ENCODE measurements at places on chromosomes 7 and 10.

GRCh38 chr7:25893436-25893835 is 258.6 kb upstream of the NFE2L3 start:
- no peak for DNase-seq

GRCh38 chr10:82251222-82251906 is 376.4 kb downstream of the NRG3 start:
- no peak for DNase-seq

- peak; percentile 35 for DNase-seq
Measured at GRCh38 chr7:3103614-3104398, 60.1 kb upstream of the CARD11 start.

DNA sequence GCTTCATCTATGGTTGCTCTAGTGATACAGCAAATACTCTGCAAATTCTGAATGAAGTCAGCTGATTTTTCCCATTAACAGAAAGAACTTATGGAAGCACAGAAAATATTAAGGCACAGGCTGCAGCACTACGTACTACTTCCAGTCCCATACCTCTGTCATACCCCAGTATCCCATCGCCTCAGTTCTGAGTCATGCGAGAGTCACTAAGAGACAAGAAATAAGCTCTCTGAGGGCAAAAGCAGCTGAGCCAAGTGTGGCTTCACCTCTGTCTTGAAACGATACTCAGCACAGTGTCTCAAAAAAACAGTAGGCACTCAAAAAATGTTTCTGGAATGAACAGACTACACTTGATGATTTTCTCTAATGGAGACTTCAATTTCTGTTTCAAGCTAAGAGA is 48.2 kb downstream of the EZH2 start:
- no peak for DNase-seq

DNA sequence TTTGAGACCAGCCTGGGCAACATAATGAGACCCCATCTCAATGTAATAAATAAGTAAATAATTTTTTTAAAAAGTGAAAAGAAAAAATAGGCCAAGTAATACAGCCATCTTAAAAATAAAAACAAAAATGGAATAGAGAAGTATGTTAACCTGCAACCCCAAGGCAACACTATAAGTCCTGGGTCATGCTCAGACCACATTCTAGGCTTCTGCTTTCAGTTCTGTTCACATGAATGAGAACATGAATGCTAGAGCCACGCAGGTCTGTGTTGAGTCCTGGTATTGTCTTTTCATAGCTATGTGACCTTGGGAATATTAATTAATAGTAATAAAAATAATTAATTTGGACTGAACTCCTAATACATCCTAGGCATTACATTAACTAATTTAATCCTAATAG is 284.0 kb downstream of the AUTS2 start:
- no peak for DNase-seq

DNA sequence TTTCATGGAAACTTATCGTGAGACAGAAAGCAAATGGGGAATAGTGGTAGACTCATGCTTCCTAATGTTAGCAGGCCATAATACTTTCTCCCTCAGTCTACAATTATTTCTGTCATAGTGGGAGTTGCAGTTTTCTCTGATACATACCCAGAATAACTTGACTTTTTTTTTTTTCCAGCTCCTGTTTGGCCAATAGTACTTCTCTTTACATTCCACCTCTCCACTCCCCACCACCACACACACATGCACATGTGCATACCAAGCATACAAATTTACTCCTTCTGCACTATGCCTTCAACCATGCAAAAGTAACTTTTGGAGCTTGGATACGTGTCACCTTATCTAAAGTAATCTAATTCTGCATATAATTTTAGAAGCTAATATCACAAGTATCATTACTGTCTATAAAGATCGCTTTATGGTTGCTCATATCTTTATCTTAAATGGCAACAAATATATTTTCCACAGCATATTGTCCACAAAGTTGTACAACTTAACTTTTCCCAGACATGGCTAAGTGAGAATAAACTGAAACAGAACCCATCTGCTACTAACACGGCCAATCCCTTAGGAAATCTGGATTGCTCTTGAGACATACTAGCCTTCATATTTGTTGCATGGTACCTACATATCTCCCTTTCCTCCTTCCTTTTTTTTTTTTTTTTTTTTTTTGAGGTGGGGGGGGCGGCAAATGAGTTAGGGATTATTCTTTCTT is 49.0 kb downstream of the TES start:
- no peak for DNase-seq

DNA sequence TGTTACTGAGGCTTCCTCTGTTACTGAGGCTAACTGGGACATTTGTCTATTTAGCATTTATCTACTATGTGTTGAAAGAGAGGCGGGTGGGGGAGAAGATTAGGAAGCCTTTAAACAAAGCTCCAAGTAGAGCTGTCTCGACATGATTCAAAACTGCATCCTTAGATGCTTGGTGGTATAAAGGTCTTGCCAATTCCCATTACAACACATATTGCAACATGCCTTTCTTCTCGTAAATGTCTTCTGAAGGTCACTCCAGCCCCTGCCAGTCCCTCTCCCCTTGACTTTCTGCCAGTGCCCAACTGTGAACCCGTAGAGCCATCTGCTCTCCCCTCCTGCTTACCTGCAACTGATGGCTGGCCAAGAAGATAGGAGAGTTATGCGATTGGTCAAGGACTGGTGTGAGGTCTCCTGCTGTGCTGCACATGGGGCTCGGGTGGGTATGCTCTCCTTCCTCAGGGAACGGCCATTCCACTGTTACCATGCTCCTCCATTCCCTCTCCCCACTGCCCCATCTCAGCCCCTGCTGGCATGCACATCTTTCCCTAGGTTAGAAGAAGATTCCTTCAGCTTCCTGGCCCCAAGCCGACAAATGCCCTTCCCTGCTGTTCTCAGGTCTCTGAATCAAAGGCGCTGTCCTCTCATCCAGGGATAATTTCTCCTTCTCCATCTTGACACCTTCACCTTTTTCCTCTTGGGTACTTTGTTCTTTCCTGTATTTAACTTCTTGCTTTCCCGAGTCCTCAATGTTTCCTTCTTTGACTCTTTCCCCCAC is 43.6 kb upstream of the ZNF32 start:
- no peak for DNase-seq

GRCh38 chr7:7923818-7924217 is 44.8 kb upstream of the GLCCI1 start:
- DNase-seq = no peak

DNA sequence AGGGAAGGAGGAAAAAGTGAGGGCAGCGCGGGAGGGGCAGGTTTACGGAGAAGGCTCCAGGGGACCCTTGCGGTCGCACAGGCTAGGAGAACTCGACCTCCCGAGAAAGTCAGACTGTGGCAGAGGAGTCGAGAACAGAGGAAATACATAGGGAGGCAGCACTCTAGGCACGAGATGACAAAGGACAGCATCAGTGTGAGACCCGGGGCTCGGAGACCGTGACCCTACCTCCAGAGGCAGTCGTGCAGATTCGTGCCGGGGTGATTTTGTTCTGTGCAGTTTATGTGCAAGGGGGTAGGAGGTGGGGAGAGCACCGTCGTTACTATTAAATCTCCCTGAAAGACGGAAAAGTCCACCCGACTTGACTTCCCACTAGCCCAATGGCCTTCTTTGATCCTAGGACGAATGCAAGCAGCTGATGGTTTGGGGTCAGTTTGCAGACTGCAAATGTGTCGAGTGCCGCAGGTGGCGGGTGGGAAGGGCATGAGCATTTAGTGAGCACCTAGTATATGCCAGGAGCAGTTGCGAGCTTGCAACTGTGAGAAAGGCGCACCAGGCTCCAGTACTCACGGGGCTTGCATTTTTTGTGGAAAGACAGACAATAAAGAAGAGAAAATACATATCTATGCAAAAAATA is 674 bp upstream of the OSBPL3 start:
- no peak for DNase-seq

GRCh38 chr7:137961200-137962177 is 40.4 kb downstream of the CREB3L2 start:
- DNase-seq = no peak

DNA sequence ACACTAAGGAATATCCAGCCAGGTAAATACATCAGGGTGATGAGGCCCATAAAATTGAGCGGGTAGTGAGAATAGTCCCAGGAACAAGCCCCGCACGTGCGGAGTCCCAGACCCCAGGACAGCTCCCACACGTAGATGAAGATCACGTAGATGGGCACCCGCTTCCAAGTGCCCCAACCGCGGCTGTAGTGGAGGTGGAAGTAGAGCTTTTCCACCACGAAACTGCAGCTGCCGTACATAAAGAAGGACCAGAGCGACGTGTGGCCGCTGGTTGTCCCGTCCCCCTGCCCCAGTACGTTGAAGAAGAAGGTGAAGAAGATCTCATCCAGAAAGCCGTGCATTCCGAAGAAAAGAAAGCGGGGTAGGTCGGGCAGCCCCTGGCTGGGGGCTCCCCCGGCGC is 948 bp downstream of the TMEM229A start:
- DNase-seq = no peak

- DNase-seq = no peak
Measured at GRCh38 chr10:117074621-117075020, 63.4 kb downstream of the VAX1 start.

GRCh38 chr7:98398567-98399372 is 2.1 kb downstream of the BAIAP2L1 start:
- DNase-seq = no peak

- no peak for DNase-seq
Measured at GRCh38 chr7:14432924-14433323, 443.5 kb upstream of the ETV1 start.

DNA sequence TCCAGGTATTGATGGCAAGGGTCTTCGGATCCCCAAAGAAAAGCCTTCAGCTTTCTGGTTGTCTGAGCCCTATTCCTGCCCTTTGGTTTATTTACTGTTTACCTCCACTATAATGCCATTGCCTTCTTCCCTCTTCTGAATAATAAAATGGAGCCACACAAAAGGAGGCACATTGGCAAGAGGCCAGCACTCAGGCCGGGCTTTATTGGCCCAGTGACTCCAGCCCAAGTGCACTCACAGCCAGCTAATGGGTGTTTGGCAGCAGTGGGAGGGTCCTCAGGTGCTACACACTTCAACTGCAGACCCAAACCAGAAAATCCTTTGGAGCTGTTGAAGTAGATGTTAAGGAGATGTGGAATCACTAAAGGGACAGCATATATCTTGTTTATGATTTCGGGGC is 336.0 kb downstream of the PLXNA4 start:
- no peak for DNase-seq

DNA sequence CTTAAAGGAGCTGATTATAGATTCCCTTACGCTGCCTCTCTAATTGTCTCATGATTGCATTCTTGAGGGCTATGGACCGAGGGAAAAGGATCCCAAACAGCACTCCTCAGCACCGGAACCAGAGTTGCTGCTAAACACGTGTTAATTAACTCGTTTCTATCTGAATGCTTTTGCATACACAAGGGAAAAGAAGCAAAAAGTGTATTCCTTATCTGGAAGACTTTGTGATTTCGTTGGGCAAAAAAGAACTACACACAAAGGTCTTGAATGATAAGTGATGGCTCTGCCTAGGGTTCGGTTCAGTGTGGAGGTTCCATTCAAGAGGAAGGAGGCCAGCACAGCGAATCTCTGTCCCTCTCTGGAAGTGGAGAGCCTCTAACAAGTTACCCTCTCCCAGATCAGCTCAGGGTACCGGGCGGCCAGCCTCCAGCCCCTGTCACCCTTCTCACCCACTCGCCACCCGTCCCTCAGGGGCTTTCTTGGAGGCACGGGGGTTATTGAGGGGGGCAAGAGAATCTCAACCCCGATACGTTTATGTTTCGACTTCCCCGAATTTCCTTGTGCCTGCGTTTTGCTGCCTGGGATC is 515 bp upstream of the SLC4A2 start:
- DNase-seq = no peak

DNA sequence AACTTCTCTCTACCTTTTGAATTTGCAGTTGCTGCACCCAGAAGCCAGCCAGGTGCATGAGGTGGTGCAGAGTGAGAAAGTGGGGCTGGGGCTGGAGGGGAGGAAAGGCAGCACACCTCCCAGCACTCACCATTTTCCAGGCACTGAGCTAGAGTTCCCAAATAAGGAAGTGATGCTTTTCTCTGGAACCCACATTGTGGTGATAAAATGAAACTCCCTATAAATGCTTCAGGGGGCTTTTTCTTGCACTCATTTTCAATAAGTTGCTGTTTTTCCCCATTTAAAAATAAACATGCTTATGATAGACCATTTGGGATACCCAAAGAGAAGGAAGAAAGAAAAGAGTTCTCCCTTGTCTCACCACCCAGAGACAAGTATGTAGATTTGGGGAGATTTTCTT is 42.8 kb upstream of the TNS3 start:
- DNase-seq = no peak

DNA sequence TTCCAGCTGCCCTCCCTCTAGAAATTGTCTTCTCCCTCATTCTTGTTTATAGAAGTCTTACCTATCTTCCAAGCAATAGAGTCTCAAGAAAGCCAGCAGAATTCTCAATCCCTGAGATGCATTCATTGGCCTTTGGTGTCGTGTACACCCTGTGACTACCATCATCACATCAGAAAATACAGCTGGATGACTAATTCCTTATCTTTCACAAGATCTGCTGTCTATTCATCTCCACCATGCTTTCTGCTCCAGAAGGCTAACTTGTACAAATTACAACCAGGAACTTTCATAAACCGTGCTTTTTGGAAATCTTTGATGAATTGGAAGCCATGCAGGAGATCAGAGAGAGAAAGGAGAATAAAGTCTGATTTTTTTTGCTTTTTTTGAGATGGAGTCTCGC is 1062.9 kb upstream of the GHITM start:
- DNase-seq = no peak

- no peak for DNase-seq
Measured at GRCh38 chr7:7576344-7576743, 9.7 kb downstream of the MIOS start.

DNA sequence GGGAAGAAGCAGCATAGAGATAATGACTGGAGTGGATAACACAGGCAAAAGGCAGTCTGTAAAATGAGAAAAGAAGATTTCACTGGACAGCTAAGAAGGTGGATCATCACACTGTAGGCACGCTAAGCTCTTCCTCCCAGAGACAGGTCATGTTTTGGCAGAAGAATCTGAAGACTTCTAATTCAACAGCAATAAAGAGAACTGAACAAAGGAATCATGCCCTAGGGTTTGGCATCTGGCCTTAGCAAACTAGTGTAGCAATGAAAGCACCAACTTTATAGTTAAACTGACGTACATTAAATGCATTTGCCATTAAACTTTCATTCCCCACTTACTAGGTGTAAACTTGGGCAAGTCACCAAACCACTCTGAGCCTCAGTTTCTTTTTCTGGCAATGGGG is 84.4 kb upstream of the SEM1 start:
- DNase-seq = no peak

DNA sequence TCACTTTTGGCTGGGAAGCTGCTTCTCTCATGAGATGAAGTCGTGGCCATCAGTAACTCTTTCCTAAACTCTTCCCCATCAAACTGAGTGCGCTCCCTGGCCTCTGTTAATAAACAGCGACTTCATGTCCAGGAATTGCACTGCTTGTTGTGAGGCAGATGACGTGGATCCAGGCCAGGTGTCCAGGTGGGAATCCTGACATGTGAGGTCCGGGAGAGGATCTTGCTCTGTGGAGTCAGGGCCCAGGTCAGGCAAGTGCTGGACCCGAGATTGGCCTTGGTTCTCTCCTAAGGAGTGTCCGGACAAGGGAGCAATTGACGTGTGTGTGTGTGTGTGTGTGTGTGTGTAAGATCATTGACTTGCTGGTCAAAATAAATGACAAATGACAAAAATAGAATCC is 362.7 kb downstream of the GLRX3 start:
- no peak for DNase-seq

All from activated naive CD8-positive, alpha-beta T cell treated with anti-CD3 and anti-CD28 coated beads for 36 hours (primary cell).